ENCODE measurements at places on chromosomes 1 and 21.

- no peak for DNase-seq
Observed at GRCh38 chr1:182032251-182032650, 29.3 kb downstream of the ZNF648 start.

GRCh38 chr1:77762072-77762476 is 2.4 kb upstream of the USP33 start:
- no peak for DNase-seq

DNA sequence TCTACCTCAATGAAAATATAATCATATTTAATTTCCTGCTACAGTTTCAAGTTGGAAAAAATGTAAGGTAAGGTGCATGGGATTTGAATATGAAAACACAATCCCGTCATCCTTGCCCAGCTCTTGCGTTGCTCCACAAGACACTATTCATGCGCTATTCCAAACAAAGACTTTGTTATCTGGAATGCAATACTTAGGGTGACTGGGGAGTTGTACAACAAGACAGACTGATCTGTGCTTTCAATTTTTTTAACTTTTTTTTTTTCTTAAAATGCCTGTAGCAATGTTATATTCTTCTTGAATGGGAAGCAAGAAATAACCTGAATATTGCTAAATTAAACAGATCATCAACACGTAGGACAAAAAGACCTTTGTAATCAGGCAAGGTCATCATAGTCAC is 1077.2 kb downstream of the TTLL7 start:
- no peak for DNase-seq

GRCh38 chr1:14031461-14031860 is 331.5 kb downstream of the PRDM2 start:
- no peak for DNase-seq

DNA sequence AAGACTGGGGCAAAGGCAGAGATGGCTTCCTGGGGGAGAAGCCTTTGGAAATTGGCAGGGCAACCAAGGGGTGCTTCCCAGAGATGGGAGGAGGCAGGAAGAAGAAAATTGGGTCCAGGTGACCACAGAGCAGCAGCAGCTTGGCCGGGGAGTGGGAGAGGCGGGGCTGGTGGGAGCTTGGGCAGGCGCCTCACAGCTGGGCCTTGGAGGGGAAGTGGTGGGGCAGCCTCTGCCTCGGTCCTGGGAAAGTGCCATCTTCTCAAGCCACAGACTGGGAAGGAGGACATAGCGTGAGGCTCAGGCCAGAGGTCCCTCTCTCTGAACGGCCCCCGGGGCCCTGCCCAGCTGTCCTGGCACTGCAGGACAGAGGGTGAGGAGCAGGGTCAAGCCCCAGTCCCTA is 24.0 kb upstream of the WASF2 start:
- no peak for DNase-seq

- no peak for DNase-seq
Observed at GRCh38 chr1:50562106-50562505, 138.9 kb upstream of the DMRTA2 start.

GRCh38 chr1:168008595-168008994 is 71.7 kb upstream of the MPC2 start:
- no peak for DNase-seq

DNA sequence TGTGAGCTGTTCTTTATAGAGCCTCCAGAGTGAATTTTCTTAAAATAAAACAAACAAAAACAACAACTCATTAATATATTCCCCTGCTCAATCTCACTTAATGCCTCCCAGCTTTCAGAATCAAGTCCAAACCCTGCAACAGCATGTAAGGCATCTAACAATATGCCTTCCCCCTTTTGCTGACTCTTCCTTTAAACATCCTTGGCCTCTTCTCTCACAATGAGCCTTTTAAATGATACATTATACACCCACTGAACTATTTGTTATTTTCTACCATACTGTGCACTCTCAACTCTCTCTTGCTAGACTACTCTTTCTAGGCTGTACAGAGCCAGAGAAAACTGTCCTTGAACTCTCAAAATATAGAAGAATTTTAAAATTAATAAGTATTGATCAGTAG is 115.2 kb upstream of the SNX7 start:
- DNase-seq: no peak

GRCh38 chr1:150364231-150365003 is 470 bp downstream of the RPRD2 start:
- peak; percentile 83 for DNase-seq

DNA sequence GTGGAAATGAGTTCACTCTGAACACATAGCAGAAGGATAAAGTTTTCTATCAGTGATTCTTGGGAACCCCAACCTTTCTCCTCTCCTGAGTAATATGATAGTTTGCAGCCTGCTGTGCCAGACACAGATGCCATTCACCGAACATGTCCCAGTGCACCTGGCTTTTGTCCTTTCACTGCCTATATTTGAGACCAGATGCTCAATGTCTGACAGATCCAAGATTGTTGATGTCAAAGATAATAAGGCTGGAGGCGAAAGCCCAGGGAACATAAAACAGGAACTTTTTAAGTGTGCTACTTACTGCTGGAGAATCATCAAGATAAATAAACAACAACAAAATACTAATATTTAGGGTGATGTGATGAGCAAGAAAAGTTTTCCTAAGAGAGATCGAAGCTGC is 139.3 kb downstream of the TIAM1 start:
- DNase-seq: no peak

DNA sequence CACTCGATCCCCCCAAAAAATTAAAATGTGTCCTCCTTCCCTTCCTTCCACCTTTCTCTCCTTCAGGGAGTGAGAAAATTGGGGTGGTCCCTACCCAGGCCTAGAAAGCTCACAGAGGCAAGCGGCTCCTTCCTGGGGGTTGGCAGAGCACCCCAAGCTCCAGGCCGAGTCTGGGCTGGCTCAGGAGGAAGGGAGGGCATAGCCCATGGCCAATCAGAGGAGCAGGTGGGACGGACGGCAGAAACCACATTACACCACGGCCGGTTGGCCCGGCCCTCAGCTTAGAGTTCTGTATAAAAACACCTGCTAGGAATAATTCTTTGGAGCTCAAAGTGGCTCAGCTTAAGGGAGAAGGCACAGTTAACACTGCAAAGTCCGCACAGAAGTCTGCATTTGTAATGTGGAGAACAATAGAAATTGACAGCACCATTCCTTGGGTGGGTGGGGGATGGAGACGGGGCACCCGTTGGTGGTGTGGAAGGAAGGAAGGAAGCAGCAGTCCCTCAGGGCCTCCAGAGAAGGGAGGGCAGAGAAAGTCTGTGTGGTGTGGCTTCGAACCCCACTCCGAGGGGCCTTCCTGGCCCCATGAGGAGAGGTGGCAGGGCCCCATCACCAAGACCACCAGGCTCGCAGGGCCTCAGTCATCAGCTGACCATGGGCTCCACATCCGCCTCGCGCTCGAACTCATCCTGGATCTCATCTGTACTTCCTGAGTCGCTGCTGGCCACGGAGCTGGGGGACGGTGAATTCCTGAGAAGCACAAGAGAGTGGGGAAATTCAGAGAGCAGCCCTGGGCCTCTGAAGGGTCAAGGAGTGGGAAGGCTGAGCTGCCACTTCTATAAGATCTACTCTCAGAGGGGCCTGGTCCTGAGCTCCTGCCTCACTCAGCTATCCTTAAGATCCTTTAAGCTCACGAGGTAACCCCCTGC is 5.8 kb upstream of the ALDH4A1 start:
- no peak for DNase-seq

DNA sequence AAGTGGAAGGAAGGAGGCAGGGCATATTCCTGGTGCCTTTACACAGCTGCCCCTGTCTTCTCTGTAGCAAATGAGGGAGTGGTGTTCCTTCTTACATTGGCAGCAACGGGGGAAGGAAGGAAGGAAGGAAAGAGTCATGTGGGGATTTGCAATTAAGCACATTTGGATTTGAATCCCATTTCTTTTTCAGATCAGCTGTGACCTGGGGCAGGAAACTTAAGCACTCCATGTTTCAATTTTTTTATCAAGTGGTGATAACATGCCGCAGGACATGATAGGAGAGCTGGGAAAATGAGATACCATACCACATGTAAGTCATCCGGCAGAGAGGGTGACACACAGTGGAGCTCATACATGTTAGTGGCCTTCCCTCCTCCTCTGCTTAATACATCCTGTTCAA is 186.8 kb downstream of the APP start:
- no peak for DNase-seq

DNA sequence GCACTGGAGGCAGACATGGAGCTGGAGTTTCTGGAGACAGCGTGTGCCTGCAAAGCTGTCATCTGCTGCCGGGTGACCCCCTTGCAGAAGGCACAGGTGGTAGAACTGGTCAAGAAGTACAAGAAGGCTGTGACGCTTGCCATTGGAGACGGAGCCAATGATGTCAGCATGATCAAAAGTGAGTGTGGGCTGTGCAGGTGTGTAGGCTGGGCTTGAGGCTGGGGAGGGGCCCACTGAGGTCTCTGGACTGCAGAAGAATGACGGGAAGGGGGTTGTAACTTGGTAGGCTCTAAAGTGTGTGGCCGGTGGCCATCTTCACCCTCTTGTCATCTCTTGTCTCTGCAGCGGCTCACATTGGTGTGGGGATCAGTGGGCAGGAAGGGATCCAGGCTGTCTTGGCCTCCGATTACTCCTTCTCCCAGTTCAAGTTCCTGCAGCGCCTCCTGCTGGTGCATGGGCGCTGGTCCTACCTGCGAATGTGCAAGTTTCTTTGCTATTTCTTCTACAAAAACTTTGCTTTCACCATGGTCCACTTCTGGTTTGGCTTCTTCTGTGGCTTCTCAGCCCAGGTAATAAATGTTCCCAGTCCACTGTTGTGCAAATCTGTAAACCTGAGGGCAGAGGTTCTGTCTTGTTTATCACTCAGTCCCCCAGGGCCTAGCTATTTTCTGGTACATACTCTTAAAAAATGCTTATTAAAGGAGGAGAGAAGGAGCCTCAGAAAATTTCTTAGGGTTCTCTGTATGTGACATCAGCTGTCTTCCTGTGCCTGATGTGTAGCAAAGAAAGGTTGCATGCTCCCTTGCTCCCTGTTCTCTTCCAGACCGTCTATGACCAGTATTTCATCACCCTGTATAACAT is 19.9 kb downstream of the ATP8B2 start:
- peak; percentile 84 for DNase-seq

GRCh38 chr1:32247452-32247851 is 430 bp downstream of the FAM167B start:
- DNase-seq: no peak

DNA sequence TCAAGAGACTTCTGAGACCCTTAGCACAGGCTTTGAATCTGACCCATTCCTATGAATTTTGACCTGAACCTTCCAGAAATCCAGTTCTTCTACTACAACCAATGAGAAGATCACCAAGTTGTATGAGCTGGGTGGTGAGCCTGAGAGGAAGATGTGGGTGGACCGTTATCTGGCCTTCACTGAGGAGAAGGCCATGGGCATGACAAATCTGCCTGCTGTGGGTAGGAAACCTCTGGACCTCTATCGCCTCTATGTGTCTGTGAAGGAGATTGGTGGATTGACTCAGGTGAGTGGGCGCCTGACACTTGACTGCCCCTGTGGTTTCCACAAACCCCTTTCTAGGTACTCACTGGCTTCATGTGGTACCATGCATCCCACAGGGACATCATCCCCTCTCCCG is 20.0 kb upstream of the PIGV start:
- no peak for DNase-seq

DNA sequence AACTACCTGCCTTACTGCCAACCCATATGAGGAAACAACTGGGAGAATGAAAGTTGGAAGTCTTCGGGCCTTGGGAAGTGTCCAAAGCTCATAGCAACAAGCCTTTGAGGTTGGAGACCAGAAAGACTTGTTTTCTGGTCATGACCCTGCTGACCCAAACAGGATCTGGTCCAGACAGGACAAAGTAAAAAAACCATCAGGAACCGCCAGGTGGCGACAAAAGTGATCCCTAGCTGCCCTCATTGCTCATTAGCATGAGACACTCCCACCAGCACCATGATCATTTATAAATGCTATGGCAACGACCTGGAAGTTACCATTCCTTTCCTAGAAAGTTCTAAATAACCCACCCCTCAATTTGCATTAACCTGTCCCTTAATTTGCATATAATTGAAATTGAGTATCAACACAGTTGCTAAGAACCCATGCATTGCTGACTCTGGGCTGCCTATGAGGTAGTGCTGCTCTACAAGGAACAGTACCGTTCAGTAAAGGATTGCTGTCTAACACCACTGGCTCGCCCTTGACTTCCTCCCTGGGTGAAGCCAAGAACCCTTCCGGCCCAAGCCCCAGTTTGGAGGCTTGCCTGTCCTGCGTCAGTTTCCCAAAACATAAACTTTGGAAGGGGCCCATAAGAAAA is 89.0 kb downstream of the URB2 start:
- peak; percentile 67 for DNase-seq

DNA sequence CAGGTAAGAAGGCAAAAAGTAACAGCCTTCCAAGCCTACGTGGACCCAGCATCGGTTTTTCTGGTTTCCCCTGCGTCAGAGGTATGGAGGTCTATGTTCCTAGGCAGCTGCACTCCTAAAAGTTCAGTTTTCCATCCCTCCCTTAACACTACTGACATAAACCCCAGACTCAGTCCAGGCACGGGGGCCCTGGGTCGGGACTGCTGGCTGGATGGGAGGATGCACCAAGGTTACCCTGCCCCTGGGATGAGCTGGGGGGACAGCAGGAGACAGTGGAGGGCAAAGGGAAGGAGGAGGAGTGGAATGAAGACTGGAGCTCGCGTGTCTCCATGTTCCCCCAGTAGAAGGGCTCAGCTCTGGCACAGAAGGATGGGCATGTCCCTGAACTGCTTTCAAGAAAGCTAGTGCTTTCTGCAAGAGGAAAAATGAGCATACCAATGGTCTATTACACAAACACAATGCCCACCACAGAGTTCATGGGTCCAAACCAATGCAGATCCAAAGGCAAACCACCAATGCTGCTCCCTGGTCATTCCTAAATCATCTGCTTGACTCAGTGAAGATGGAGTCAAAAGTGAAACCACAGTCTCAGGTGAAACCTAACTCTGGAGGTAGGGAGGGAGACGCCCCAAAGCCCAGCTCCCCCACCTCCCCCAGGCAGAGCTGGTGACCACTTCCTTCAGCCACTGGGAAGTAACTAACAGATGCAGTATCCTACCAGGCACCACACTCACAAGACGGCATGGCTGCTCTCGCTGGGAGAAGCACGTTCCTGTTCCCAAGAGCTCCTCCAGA is 54.9 kb downstream of the CD46 start:
- peak; percentile 48 for DNase-seq

Data from activated CD8-positive, alpha-beta memory T cell treated with anti-CD3 and anti-CD28 coated beads, Interleukin-2, amount 10 ng/mL, durations not matched to agents 7 days and 5 days (primary cell).